Activated CD4-positive, alpha-beta memory T cell treated with anti-CD3 and anti-CD28 coated beads for 36 hours (primary cell): ENCODE measurements at places on chromosomes 13 and 19. TPM values are rescaled to one million over a fixed set of nuclear protein-coding genes. Genes with fewer than 3 reads are reported as not detected.

GRCh38 chr13:49550942-49551644, 34.3 kb downstream of the RCBTB1 start:
- no peaks in the 10 kb centered on the region for H3K27me3 ChIP-seq
- no peaks in the 10 kb centered on the region for H3K4me1 ChIP-seq
- no peak for DNase-seq
- peaks cover 27% of the 10 kb centered on the region for H3K36me3 ChIP-seq

DNA sequence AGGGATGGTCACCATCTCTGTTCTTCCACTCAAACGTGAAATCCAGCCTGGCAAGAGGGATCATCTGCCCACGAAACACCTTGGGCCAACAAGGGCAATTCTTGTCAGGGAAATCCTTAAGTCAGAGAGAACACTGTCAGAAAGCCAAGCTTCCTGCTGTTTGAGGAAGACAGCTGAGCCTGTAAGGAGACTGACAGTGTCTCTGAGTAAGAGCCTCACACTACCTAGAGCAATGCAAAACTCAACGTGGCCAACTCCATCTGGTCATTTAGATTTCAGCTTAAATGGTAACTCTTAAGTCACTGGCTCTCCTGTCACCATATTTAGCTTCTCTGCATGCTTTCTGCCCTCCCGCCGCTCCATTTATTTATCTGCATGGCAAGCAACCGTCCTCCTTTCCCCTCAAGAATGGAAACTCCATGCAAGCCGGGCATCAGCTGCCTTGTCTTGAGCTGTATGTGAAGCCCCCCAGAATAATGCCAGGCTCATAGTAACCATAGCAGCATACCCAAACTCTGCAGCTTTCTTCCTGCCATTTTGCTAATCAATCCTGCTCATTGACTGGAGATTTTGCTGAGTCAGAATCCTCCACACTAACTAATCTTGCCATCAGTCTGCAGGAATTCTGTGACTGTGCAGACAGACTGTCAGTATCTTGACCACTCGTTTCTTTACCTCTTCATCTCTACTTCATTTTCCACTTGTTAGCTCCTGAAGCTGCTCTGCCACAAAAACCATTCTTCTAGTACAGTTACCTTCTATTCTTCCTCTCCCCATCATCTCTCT, 159.8 kb downstream of the IRS2 start:
- no peak overlapping the region for H3K4me3 ChIP-seq
- DNase-seq, result no peak
- H3K36me3 ChIP-seq, result no peaks in the 10 kb centered on the region

- H3K4me3 ChIP-seq, result no peak overlapping the region
- DNase-seq, result no peak
- no peaks in the 10 kb centered on the region for H3K27me3 ChIP-seq
- H3K27ac ChIP-seq, result no peak overlapping the region
- H3K4me1 ChIP-seq, result no peaks in the 10 kb centered on the region
These were observed 687.4 kb downstream of the DIAPH3 start for GRCh38 chr13:59476366-59476765.

Gene ZNF729
- total RNA-seq, result not detected

Gene PSG1
- not detected for total RNA-seq
